Stimulated activated CD8-positive, alpha-beta memory T cell treated with anti-CD3 and anti-CD28 coated beads, Interleukin-7, amount 100 ng/mL, for 24 hours (primary cell): ENCODE measurements at places on chromosomes 12 and 14.

DNA sequence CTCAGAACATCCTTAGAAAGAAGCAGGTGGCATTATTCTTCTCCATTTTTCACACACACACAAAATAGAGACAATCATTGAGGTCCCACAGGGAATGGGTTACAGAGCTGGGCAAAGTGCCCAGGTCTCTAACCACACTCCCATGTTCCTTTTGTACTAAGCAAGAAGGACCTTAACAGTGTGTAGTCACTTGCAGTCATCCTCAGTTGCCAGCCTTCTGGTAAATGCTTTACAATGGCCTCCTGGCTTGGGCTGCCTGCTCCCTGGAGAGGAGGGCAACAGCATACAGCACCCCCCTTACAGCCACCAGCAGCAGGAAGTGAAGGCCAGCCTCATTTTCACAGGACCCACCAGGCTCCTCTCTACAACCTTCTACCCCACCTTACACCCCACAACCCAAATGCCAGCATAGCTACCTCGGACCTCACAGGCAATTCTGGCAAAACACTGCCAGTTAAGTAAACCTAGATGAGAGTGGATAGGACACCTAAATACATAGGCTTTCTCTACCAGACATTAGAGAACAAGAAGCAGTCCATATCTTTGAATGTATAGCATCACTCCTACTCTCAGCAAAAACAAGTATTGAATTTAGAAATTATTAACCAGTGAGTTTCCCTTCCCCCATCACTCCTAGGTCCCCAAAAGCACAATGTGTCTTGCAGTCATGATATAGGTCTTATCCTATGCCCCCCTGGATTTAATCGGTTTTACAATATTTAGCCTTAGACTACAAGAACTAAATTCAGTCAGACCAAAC lies 88.1 kb downstream of the PPP2R5E start:
- DNase-seq: no peak

DNA sequence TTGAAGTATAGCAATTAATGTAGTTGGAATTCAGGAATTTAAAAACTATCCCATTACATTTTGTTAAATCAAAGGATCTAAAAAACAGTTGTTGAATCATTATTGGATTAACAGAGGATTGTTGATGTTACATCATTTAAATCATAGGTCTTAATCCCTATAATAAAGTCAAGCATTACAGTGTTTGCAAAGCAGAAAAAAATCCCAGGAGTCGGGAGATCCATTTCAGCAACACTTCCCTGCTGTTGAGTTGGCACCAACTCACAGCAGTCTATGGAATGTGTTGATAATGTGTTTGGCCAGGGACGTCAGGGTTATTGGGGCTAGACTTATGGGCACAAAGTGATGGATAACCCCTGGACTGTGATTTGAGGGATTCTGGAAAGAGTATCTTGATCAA lies 99.1 kb upstream of the TMTC1 start:
- DNase-seq: no peak

DNA sequence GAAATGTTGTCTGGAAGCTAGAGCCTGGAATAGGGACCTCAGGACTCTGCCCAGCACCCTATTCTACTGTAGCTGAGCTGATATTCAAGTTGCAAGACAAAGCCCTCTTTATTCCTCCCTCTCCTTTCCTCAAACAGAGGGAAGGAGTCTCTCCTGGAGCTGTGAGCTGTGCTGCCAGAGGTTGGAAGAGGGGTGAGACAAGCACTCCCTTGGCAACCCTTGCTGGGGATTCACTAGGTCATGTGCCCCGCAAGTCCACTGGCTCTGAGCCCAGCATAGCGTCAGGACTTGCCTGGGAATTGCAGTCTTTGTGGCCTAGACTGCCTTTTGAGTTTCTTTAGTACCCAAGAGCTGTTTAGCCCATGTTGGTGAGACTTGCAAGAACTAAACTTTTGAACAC lies 11.4 kb upstream of the ASCL1 start:
- no peak for DNase-seq

- no peak for DNase-seq
Measured at GRCh38 chr12:39503439-39503838, 60.5 kb upstream of the KIF21A start.

- DNase-seq: no peak
Measured at GRCh38 chr12:58916921-58917511, 3.3 kb downstream of the LRIG3 start.
